Left ventricle myocardium superior (tissue), 1 donor: ENCODE measurements at places on chromosomes 2 and 18.

GRCh38 chr2:180730976-180731375, 249.4 kb upstream of the UBE2E3 start:
- no peak for DNase-seq

GRCh38 chr2:233404222-233404621, 49.9 kb downstream of the DGKD start:
- DNase-seq, result no peak

DNA sequence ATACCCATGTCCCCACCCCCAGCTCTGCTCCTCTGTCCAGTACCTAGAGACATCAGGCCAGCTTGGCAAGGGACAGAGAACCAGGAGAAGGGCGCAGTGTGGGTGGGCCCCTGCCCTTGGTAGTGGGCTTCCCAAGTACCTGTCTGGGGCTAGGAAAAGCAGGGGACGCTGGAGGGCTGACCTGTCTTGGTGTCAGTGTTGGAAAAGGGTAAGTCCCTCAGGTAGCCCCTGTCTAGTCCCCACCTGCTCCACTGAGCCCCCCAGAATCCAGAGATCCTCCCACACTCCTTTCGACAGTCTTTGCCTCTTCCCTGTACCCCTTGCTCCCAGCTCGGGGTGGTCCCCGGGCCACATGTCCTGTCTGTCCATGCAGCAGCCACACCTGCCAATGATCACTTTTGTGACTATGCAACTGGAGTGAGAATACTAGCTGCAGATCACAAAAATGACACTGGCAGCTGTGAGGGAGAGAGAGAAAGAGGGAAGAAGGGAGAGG, 14.6 kb downstream of the DNAJB2 start:
- DNase-seq, result no peak

DNA sequence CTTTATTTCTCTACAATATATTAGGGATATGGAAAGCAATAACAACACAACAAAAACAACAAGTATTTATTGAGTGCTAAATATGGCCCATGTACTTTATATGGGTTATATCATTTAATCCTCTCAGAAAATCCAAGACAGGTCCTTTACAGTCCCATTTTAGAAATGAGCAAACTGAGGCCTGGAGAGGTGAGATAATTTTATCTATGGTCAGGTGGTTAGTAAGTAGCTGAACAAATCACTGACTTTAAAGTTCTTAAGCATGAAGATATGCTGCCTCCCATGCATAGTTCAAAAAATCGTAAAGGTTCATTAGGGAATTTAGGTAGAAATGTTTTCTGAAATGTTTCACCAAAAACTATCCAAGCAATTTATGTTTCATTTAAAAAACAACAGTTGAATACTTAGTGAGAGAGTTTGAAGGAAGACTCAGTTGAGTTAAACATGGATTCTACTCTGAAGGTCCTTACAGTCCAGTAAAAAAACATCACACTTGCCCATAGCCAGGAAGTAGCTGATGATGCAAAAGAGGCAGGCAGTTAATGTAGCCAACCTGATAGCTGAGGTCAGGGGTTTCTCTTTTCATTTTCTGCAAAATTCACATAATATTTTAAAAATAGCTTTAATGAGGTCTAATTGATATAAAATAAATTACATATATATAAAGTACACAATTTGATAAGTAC, 7.6 kb upstream of the NFE2L2 start:
- DNase-seq, result no peak

GRCh38 chr2:236866542-236867340, 218.9 kb upstream of the COPS8 start:
- no peak for DNase-seq

GRCh38 chr2:42859006-42859552, 66.7 kb upstream of the HAAO start:
- no peak for DNase-seq

DNA sequence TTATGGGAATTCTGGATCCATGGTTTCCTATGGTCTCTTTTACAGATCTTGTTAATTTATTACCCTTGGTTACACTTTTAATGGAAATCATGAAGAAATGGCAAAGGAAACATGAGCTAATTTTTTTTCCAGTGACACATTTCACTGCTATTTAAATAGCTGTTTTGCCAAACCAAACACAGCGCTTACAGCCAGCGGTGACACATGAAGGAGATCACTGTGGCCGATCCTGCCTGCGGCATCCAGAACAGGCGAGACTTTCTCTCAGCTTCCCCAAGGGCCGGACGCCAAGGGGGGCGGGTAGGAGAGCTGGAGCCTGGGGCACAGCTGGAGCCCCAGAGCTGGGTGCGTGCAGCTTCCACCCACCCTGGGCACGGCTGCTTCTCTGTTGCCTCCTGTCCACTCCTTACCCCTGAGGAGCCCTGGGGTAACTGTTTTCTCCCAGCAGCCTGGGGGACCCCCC, 81.4 kb upstream of the PKDCC start:
- peak; percentile 90 for DNase-seq

DNA sequence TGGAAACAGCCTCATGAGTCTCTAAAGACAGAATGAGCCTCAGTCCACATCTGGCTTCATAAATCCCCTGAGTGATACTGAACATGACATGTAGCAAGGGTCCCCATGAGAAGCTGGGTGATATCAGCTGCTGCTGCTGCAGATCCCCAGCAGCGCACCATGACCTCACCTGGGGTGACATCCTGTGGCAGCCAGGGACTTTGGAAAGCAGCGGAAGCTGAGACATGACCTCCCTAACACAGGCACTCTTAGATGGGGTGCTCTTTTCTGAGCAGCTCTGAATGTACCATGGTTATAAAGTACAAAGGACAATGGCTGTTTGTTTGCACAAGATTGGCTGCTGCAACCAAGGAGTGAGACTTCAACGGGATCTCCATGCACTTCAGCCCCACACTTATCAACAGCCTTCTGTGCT, 74.7 kb upstream of the TMEM200C start:
- no peak for DNase-seq

- DNase-seq, result no peak
Observed at GRCh38 chr2:126858013-126858412, 40.7 kb upstream of the TEX51 start.

GRCh38 chr18:77141401-77142118, 9.0 kb upstream of the MBP start:
- no peak for DNase-seq

DNA sequence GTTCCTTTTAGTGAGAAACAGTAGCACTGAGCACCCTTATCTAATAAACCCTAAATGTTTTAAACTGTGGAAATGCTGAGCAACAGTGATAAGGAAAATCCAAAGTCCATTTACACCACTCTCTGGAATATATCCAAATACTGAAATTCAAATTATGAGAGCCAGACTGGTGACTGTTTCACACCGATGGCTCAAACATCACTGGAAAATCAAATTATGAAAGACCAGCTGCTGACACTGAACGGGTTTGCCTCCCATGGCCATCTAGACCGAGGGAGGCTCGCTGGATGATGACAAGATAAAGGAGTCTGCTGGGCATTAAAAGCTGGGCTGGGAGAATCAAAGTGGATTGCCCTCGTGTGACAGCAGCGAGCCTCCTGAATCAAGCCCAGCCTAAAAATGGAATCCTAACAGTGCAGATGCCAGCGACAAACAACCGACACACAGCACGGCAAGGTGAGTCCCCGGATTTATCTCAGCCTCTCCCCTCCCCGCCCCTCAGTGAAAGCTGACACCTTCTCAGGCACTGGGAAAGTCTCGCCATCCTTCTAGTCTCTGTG, 30.3 kb downstream of the SERPINE2 start:
- DNase-seq, result no peak

- peak; percentile 33 for DNase-seq
Observed at GRCh38 chr2:40554665-40555294, 102.9 kb upstream of the SLC8A1 start.

DNA sequence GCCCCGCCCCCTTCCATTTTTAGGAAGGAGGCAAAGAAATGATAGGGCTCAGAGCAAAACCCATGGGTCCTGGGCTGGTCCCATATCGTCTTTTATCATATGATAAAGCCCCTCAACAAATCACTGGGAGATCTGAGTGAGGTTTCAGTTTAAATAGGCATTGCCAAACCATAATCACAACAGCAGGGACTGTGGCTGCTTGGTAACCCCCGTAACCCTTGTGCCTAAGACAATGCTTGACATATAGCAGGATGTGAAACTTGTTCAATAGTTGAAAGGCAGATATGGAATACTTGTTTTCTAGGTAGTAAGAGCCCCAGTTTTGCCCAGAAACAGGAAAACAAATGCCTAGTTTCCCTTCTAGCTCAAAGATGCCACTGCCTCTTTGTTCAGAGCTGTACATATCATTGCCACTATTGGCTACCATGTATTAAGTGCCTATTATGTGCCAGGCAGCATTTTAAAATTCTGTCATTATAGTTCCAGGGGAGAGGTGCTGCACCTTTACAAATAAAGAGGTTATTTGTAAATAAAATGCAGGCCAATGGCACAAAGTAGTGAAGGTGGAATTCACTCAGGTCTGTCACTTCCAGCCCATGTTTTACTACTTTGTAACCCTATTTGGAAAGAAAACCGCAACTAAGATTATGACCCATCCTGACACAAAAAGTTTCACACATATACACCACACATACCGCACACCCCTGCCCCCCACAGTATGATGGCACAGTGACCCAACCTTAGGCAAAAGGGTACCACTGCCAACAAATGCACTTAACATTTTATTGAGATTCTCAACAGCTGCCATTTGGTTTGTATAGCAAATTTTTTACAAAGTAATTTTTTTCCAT, 14.2 kb downstream of the NAGK start:
- no peak for DNase-seq

DNA sequence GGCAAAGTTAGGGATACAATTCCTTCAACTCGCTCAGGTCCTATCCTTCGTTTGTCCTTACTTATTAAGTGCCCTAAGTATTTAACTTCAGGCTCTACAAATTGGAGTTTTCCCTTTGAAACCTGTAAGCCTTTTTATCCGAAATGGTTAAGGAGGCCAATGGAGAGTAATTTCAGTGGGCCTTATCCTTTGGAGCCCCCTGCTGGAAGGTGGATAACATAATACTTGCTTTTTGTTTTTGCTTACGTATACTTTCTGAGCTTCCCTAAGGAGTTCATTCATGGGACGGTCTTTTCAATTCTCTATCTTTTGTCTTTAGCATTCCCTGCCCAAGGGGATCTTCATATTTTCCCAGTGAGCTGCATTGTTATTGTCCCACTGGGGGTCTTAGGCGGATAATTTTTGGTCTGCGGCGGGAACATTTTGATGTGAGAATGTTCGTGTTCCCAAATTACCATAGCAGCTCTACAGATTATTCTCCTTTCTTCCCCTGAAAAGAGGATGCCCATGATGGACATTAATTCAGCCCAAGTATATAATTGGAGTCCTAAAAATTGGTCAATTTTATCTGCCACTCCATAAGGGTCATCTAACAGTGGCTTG, 34.4 kb upstream of the TRAPPC8 start:
- no peak for DNase-seq

- DNase-seq, result no peak
Observed at GRCh38 chr18:13096719-13097118, 105.6 kb downstream of the CEP192 start.

GRCh38 chr2:132773331-132773730, 103.3 kb upstream of the LYPD1 start:
- no peak for DNase-seq

- no peak for DNase-seq
Observed at GRCh38 chr18:13199169-13199568, 19.4 kb upstream of the LDLRAD4 start.

DNA sequence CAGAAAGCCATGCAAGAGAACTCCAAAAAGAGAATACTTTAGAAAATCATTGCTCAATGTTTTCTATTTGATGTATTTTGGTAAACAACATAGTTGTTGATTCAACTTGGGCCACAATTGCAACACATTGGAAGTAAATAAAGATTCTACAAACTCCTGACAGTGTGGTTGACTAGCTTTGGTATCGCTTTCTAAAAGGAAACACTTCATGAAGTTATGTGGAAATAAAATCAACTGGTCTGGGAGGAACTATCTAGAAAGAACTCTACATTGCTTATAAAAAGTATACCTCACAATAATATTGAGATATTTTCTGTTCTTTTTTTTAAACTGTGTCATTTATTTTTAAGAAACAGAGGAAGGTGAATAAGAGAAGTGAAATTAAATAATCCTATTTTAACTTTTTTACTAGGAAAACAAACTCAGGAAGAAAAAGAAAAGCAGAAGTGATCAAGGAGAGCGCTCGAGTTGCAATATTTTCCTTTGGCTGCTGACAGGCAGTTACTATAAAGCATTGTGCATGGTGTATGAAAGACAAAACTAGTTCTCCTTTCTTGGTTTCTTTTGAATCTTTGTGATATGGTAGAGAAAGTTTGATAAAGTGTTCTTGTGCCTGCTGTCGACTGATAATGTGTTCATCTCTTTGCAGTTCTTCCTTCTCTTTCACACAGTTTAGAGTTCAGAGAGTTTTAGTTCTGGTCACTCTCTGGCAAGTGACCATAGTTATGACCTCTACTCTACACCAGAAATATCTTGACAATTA, 3.0 kb downstream of the DHRS9 start:
- no peak for DNase-seq

GRCh38 chr2:19744456-19745199, 157.2 kb downstream of the TTC32 start:
- DNase-seq, result no peak

DNA sequence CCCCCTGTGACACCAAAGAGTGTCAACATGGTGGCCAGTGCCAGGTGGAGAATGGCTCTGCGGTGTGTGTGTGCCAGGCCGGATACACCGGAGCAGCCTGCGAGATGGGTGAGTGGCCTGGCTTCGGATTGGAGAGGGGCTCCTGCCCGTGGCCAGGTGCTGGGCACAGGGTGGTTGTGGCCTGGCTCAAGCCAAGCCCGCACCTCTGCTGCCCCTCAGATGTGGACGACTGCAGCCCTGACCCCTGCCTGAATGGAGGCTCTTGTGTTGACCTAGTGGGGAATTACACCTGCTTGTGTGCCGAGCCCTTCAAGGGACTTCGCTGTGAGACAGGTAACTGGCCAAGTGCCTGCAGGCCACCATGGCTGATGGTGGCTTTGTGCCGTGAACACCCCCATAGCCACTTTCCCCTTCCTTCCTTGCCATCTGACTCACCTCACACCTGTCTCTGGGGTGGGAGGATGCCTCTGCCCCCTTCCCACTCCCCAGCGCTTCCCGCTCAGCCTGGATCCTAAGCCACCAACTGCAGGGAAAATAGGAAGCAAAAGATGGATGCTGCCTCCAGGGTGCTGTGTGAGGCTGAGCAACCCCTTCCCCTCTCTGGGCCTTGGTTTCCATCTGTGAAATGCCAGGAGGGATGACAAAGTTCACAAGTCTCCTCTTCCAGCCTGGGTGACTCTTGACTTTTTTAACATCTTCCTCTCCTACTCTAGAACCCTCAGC, 41.8 kb downstream of the SNED1 start:
- DNase-seq, result no peak

DNA sequence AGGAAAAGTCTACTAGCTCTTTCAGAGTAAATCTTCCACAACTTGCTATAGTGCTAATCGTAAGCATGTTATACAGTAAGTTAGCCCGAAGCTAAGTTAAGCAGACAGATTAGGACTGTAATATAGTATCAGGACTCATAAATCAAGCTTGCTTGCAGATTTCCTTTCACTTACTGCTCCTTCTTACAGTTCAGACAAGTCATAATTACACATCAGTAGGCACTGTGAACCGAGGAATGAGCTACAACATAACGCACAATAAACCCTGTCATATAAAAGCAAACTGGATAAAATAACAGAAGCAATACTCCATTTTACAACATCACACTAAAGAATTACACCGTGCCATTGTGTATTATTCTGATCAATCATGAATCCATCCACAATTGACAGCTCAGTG, 832.6 kb upstream of the ZEB2 start:
- DNase-seq, result no peak

GRCh38 chr18:75293591-75293990, 83.0 kb downstream of the TSHZ1 start:
- DNase-seq, result no peak
